ENCODE measurements at places on chromosomes 2 and 18.

DNA sequence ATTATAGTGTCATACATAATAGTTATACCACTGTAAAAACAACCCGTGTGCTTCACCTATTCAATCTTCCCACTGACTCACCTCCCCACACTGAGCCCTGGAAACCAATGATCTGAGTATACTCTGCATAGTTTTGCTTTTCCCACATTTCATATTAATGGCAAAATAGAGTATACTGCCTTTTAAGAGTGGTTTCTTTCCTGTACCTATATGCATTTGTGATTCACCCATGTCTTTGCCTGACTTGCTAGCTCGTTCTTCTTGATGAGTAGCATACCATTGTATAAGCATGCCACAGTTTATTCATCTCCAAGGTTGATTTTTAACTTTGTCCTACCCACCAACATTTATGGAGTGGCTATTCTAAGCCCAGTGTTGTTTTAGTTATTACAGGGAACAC is 686.4 kb downstream of the PLCL1 start:
- H3K27ac ChIP-seq, result no peak overlapping the region
- H3K36me3 ChIP-seq, result no peaks in the 10 kb centered on the region
- no peak overlapping the region for H3K4me3 ChIP-seq
- DNase-seq, result no peak

DNA sequence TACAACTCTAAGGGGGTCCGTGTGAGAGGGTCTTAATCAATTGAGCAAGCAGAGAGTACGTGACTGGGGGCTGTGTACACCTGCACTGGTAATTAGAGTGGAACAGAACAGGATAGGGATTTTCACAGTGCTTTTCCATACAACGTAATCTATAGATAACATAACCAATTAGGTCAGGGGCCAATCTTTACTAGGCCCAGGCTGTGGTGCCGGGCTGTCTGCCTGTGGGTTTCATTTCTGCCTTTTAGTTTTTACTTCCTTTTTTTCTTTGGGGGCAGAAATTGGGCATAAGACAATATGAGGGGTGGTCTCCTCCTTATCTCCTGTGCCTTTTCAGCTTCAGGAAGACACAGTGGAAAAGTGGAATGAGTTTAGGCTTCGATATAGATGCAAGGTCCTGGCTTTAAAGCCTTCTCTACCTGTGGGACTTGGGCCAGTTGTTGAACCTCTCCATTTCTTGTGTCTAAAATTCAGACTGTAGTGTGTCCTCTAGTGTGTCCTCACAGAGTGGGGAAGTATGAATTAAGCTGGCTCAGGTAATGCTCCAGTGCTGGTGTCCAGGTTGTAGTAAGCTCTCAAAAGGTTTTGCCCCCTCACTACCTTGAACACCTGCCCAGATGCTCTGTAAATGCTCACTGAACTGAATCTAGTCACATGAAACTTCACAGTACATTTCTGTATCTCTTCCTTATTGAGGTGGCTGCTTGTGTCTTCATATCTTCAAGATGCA is 422.8 kb downstream of the SETBP1 start:
- no peak overlapping the region for H3K27ac ChIP-seq
- H3K36me3 ChIP-seq, result no peaks in the 10 kb centered on the region
- DNase-seq, result peak; percentile 46
- H3K4me3 ChIP-seq, result peak overlapping the region; percentile 44

DNA sequence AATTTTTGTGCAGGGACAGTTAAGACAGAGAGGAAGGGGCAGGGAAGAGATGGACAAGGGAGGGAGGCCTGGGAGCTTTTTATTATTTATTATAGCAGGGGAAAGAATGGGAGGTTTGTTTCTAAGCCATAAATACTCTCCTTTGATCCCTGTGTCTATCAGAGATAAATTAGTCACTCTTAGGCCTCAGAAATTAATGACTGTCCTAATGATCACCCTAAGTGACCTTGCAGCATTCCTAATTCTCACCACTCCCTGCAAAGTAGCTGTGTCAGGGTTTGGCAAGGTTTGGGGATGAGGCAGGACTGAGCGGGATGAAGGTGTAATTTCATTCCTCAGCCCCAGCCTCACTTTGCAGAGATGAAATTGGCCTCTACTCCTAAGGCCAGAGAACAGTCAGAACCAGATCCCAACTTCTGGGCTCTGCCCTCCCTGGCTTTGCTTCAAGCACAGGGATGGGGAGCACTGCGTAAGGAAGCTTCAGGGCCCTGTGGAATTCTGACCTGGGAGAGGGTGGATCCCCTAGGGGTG is 95.0 kb downstream of the TMEM17 start:
- H3K4me3 ChIP-seq, result no peak overlapping the region
- no peak for DNase-seq
- no peaks in the 10 kb centered on the region for H3K36me3 ChIP-seq
- H3K4me1 ChIP-seq, result peaks cover 14% of the 10 kb centered on the region

- no peak overlapping the region for H3K27ac ChIP-seq
- no peak for DNase-seq
- no peaks in the 10 kb centered on the region for H3K27me3 ChIP-seq
Measured at GRCh38 chr18:77969972-77970371, 720.3 kb downstream of the GALR1 start.

DNA sequence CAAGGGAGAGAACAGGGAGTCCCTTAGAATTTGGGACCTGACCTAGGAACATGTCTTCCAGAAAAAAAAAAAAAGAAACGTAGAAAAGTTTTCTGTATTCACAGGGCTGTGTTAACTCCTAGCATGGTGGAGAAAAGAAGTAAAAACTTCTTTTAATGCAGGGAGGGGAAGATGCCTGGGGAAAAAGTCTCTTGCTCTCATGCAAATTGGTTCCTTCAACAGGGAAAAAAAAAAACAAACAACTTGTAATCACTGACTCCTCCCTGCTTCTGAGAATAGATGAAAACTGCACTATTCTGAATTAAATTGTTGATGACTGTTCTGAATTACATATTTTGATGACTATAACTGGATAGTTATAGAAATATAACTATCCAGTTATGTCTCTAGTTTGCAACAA is 933.2 kb downstream of the TRIB2 start:
- H3K4me1 ChIP-seq, result no peaks in the 10 kb centered on the region
- no peak overlapping the region for H3K27ac ChIP-seq
- H3K27me3 ChIP-seq, result no peaks in the 10 kb centered on the region
- H3K4me3 ChIP-seq, result no peak overlapping the region
- no peak for DNase-seq

DNA sequence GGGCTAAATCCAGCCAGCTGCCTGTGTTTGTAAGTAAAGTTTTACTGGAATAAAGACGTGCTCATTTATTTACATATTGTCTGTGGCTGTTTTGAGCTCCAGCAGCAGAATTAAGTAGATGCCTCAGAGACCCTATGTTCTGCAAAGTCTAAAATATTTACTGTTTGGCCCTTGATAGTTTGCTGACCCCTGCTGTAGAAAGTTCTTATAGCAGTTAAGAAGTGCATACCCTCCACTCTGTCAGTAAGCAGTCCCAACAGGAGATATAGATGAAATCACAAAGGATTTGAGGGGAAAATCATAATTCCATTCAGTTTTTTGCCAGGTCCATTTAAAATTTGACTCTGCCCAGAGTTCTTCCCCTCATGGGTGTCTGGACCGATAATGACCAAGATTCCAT is 50.1 kb upstream of the ITM2C start:
- H3K36me3 ChIP-seq, result peaks cover 24% of the 10 kb centered on the region
- H3K4me1 ChIP-seq, result peaks cover 4% of the 10 kb centered on the region
- DNase-seq, result no peak
- H3K27me3 ChIP-seq, result no peaks in the 10 kb centered on the region
- peak overlapping the region; percentile 35 for H3K27ac ChIP-seq

- H3K4me1 ChIP-seq, result peaks cover 36% of the 10 kb centered on the region
- H3K4me3 ChIP-seq, result no peak overlapping the region
- H3K27me3 ChIP-seq, result no peaks in the 10 kb centered on the region
- no peak for DNase-seq
- H3K36me3 ChIP-seq, result no peaks in the 10 kb centered on the region
Measured at GRCh38 chr2:74031221-74031620, 46.5 kb downstream of the TET3 start.

GRCh38 chr2:136062066-136062837 is 55.7 kb downstream of the CXCR4 start:
- H3K36me3 ChIP-seq, result peaks cover 5% of the 10 kb centered on the region
- no peak for DNase-seq
- no peak overlapping the region for H3K4me3 ChIP-seq
- H3K27ac ChIP-seq, result no peak overlapping the region
- H3K27me3 ChIP-seq, result no peaks in the 10 kb centered on the region

- H3K27me3 ChIP-seq, result peaks cover 3% of the 10 kb centered on the region
- H3K36me3 ChIP-seq, result no peaks in the 10 kb centered on the region
- DNase-seq, result no peak
- H3K4me1 ChIP-seq, result peaks cover 3% of the 10 kb centered on the region
- H3K27ac ChIP-seq, result no peak overlapping the region
- H3K4me3 ChIP-seq, result no peak overlapping the region
Measured at GRCh38 chr18:23824669-23825068, 135.4 kb downstream of the LAMA3 start.

- H3K27me3 ChIP-seq, result no peaks in the 10 kb centered on the region
- no peaks in the 10 kb centered on the region for H3K36me3 ChIP-seq
- peak overlapping the region; percentile 25 for H3K27ac ChIP-seq
- no peak overlapping the region for H3K4me3 ChIP-seq
- no peak for DNase-seq
Measured at GRCh38 chr2:191620144-191620543, 57.8 kb upstream of the NABP1 start.

- no peaks in the 10 kb centered on the region for H3K36me3 ChIP-seq
- H3K4me3 ChIP-seq, result no peak overlapping the region
- no peaks in the 10 kb centered on the region for H3K4me1 ChIP-seq
- DNase-seq, result no peak
- H3K27ac ChIP-seq, result no peak overlapping the region
Measured at GRCh38 chr2:240741091-240741490, 49.4 kb downstream of the AQP12A start.
